ENCODE measurements at places on chromosomes 12 and 14.

- no peak for DNase-seq
Measured at GRCh38 chr14:82055515-82056115, 522.0 kb upstream of the SEL1L start.

GRCh38 chr12:12176402-12176801 lies 90.4 kb downstream of the LRP6 start:
- no peak for DNase-seq

DNA sequence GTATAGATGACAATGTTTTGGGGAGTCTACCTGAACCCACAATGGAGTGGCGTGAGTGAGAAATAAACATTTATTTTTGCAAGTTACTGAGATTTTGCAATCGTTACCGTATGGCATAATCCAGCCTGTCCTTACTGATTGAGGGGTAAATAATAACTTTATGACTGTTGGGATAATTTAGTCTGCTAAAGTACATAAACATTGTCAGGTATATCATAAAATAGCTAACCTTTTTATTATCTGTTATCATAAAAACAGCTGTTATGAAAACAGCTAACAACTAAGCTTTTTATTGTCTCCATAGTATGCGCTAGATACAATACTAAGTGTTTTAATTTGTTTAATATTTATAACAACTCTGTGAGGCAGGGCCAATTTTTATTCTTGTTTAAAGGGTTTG lies 10.3 kb downstream of the ACSS3 start:
- DNase-seq, result no peak

DNA sequence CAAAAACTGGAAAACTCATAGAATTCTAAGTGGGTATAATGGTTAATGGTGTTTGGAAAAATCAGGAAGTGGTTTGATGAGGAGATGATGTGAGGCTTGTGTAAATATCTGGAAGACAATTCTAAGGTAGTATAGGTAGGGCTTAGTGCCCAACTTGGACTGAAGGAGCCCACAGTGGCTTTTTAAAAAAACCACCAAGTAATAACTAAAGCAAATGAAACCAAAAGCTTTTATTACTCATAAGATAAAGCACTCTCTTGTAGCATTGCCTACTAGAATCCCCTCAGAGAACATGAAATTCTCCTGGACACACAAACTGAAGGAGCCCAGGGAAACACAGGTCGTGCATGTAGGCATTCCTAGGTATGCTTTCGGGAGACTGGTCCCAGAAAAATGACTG lies 324.5 kb downstream of the NELL2 start:
- DNase-seq, result no peak

- DNase-seq, result no peak
Measured at GRCh38 chr12:45189766-45190403, 26.0 kb upstream of the ANO6 start.

DNA sequence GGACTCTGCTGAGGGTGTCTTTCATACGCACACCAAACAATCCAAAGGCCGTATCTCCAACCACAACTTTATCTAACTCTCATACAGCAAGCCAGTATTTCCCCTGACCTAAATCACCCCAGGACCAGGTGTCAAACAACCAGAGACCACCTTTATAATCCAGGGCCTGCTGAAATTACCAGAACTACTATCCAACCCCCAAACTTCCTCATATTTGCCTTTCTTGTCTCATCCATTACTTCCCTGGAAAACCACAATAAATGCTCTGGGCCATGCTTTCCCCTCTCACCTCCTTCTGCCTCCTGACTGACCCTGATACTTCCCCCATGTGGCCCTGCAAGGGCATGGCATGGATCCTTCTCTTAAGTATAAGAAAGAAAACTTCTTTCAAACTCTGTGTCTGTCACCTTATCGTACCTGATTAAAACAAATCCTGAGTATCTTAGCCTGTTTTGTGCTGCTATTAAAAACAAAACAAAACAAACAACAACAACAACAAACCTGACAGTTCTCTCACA lies 44.7 kb upstream of the CRACR2A start:
- no peak for DNase-seq

DNA sequence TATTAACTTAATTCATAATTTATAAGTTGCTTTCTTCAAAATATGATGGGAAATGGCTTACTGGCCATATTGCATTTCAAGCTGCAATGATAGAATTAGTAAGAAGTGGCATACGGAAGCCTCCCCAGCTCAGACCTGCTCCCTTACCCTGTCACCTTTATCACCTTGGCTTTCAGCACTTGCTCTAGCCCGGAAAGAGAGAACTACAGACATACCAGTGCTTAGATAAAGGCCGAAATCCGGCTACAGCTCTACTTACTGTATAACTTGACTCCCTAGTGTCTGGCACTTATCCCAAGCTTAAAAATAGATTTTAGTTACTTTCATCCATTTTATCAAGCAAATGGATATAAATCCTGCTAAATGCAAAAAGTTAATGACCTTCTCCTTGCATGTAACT lies 42.5 kb downstream of the PKP2 start:
- no peak for DNase-seq

DNA sequence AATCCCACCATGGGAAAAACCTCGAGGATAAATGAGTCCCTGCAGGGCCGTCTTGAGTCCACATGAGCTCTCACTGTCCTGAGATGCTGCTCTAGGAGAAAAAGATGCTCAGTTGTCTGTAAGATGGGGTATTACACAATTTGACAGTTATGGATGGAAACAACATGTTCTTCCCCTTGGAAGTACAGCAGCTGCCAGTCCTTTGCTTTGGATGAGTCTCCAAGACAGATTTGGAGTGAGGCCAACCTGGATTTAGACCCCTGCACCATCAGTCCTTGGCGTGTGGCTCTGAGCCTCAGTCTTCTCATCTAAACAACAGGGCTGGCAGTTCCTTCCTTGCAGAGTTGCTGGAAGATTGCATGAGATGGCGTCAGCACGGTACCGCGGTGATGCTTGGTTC lies 309.1 kb upstream of the FKBP4 start:
- no peak for DNase-seq

GRCh38 chr12:16472631-16473030 lies 125.2 kb downstream of the MGST1 start:
- DNase-seq, result no peak

DNA sequence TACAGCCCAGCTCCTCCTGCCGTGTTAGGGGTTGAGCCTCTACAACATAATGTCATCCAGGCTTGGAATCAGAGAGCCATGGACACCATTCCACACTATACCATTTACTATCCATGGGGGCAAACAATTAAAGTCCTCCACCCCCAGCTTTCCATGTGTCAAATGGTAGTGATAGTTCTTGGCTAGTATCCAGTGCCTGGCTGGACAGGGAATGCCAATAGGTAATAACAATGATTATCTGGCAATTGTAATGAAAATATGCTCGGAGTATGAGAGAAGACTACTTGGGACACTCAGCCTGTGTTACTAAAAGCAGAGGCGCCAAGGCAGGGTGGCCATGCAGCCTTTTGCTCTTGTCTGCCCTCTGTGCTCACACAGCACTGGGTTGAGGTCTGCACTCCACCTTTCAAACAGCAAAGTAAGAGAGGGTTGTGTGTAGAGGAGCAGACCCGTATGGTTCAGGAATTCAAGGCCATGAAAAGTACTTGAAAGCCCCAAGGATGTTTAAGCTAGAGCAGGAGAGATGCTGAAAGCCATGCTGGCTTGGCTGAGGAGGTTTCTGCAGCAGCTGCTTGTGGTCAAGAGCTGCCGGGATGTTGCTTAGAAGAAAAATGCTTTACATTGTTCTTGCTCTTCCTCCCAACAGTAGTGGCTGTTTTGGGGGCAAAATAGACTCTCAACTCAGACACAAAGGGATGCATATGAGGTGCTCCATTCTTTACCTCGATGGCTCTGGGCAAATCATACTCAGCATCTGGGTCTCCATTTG lies 10.6 kb downstream of the SERPINA3 start:
- no peak for DNase-seq

DNA sequence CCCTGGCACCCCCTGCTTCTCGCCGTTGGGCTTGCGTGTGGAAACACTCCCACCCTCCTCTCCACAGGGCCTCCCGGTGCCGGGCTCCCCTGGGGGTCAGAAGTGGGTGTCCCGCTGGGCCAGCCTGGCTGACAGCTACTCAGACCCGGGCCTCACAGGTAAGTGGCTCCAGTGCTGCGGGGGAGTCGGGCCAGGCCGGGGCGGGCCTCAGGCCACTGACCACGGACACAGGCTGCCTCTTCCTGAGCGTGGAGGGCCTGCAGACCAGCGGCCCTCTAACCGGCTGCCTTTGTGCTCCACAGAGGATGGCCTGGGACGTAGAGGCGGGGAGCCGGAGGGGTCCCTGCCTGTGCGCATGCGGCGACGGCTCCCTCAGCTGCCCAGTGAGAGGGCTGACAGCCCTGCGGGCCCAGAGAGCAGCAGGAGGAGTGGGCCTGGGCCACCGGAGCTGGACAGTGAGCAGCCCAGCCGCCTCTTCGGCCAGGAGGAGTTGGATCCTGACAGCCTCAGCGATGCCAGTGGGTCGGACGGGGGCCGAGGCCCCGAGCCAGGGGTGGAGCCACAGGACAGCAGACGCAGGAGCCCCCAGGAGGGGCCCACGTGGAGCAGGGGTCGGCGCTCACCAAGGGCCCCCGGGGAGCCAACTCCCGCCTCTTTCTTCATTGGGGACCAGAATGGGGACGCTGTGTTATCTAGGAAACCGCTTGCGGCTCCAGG lies 21.1 kb downstream of the CEP170B start:
- no peak for DNase-seq

- DNase-seq, result no peak
Measured at GRCh38 chr12:108151533-108152169, 22.6 kb downstream of the WSCD2 start.

GRCh38 chr12:112105891-112106290 lies 2.7 kb downstream of the NAA25 start:
- DNase-seq, result no peak

- no peak for DNase-seq
Measured at GRCh38 chr12:128047266-128048060, 219.5 kb upstream of the TMEM132C start.

DNA sequence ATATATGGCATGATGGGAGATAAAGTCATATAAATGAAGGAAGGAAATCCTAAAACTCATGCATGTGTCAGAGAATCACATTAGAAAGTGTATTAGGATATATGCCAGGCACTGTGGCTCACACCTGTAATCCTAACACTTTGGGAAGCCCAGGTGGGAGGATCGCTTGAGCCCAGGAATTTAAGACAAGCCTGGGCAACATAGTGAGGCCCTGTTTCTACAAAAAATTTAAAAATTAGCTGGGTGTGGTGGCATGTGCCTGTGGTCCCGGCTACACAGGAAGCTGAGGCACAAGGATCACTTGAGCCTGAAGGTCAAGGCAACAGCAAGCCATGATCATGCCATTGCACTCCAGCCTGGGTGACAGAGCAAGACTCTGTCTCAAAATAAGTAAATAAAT lies 130.3 kb upstream of the ARID2 start:
- no peak for DNase-seq

DNA sequence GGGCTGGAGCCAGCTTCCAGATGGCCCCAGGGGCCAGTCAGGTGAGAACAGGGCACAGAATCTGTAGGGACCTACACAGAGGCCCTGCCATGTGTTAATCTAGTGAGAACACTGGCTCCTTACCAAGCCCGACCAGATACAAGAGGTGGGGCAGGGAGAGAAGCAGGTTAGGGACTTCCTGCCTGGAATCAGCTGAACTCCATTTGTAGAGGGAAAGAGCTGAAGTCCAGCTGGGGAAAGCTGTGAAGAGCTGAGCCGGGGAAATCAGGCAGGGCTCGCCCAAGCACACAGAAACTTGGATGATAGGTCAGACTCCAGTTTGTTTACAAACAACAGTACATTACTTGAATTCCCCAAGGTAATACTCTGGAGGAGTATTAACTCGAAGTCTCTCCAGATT lies 46.7 kb downstream of the PTGER2 start:
- DNase-seq, result no peak

Data from stimulated activated CD8-positive, alpha-beta memory T cell treated with anti-CD3 and anti-CD28 coated beads, Interleukin-2, amount 100 ng/mL, for 1 hour (primary cell).